ENCODE measurements at places on chromosomes 11 and 22.
A peak's percentile ranks its signal among the peaks of the same experiment; 100 is the strongest.

- DNase-seq = no peak
Observed at GRCh38 chr11:120581313-120581712, 69.8 kb downstream of the GRIK4 start.

- DNase-seq = no peak
Observed at GRCh38 chr11:8310743-8311298, 47.1 kb upstream of the LMO1 start.

DNA sequence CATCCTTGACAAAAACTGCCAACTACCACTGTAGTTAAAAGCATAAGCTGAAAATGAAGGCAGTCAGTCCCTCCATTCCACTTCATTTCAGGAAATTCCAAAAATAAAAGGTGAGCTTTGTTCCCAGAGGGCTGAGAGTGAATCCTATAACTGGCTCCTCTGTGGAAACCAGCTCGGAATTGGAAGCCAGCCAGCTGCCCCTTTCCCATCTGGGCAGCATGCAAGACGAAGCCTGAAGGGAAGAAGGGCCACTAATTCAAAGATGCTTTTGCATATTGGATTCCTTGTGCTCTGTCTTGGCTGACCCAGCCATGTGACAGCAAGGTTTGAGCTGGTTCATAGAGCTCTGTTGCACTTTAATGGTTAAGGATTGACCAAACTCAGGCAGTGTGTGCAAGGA is 83.4 kb downstream of the ALX4 start:
- no peak for DNase-seq

GRCh38 chr11:61635304-61635703 is 44.9 kb upstream of the DAGLA start:
- no peak for DNase-seq

GRCh38 chr11:250740-251299 is 14.0 kb downstream of the PSMD13 start:
- peak; percentile 24 for DNase-seq

- no peak for DNase-seq
Observed at GRCh38 chr11:32919338-32919737, 26.7 kb downstream of the QSER1 start.

DNA sequence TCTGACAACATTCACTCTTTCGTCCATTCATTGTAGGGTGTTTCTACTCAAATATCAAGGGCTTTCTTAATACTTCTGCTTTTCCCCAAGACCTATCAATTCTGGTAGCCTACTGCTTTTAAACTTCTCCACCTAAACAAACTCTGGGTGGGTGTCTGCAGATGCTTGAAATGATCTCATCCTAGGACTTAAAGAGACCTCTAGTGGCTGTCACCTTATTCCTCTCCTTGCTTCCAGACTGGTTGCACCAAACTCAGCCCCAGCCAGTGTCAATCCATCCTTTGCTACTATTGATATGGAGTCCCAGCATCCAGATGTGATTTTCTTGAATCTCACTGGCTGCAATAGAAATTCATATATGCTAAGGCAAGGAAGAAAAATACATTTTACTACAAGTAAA is 274.7 kb downstream of the NXPE2 start:
- no peak for DNase-seq

- no peak for DNase-seq
Observed at GRCh38 chr11:122917311-122917710, 34.8 kb downstream of the JHY start.

- DNase-seq = no peak
Observed at GRCh38 chr11:88281317-88281712, 56.2 kb downstream of the CTSC start.

GRCh38 chr22:30150212-30150611 is 69.9 kb downstream of the HORMAD2 start:
- no peak for DNase-seq

GRCh38 chr11:27672836-27673464 is 27.3 kb downstream of the BDNF start:
- no peak for DNase-seq

GRCh38 chr22:22348127-22348814 is 103.7 kb downstream of the VPREB1 start:
- no peak for DNase-seq

DNA sequence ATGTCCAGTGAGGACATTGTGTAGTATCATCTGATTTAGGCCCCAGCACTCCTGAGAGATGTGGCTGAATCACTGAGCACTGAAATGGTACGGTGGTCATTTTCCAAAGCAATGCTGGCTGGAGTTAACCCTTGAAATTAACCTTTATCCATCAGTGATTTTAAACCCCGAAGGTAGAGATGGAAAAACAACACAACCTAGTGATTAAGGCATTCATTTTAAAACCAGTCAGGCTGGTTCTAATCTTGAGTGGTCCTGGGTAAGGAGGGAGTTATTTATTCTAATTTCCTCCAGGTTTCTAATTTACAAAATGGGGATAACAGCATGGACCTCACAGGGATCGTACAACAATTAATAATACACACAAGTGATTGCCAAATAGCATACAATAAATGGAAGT is 6.6 kb upstream of the CSNK2A3 start:
- no peak for DNase-seq

DNA sequence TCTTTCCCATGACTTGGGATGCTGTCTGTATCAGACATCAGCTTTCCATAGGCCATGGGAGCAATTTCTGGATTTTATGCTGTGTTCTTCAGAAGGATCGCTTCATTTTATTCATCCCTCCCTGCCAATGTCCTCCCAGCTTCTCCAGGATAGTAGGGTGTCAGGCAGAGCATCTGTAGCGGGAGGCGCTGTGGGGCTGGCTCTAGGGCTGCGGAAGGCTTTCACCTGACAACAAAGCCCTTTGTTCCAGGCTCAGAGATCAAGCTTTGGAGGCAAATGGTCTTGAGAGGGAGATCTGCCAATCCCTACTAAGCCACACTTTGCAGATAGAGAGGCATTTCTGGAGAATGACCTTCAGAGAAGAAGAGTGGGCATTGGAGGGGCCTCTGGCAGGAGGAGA is 29.5 kb upstream of the FTH1 start:
- no peak for DNase-seq

GRCh38 chr22:36773935-36774334 is 2.0 kb downstream of the IFT27 start:
- DNase-seq = peak; percentile 4

GRCh38 chr11:114079511-114080065 is 20.1 kb downstream of the ZBTB16 start:
- DNase-seq = no peak

DNA sequence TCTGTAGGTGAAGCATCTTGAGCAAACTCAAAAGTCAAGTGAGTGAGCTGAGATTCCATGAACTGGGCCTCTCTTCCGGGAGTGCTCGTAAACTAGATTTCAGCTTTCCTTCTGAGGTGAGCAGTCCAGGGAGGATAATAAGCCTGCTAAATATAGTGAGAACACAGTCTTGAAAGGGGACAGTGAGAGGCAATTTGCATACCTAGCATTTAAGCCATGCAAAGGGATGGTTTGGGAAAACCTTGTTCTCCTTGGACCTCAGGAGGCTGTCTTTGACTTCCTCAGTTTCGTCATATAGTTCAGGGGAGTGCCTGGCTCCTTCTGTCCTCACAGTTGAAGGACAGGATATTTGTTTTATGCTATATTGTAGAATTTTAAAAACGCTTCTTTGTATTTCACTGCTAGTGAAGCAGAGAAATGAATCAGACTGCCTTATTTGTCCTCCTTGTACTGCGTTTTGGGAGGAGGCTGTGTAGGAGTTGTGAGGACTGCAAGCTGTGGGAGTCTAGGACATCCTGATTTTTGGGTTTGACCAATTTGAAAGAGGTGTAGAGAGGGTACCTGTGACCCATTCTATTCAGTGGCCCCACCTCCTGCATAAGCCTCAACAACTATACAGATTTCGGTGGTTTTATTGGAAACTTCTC is 11.0 kb upstream of the SORL1-AS1 start:
- no peak for DNase-seq

DNA sequence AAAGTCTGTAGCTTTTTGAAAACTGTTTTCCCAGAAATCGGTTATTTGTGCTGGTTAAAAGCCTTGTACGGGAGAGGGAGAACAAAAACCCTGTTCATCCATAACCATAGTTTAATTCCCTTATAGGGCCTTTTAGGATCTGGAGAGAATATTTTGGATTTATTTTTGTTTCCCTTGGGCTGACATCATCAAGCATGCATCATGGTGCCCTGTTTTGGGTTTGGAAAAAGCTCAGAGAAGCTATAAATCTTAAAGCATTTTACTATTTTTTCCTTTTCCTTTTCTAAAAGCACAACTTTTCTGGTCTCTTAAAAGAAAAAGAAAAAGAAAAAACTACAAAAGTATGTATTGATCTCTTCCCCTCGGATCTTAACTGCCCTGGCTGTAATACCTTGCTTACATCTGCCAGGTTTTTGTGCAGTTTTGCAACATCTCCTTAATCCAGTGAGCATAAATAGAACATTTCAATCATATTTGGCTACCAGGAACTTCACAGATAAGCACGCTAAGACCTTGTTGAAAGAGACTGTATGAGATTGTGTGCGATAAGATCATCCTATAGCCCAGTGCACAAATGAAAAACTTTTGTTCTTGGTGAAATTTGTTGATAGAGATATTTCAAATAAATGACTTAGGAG is 88.0 kb downstream of the ZBTB16 start:
- DNase-seq = no peak

DNA sequence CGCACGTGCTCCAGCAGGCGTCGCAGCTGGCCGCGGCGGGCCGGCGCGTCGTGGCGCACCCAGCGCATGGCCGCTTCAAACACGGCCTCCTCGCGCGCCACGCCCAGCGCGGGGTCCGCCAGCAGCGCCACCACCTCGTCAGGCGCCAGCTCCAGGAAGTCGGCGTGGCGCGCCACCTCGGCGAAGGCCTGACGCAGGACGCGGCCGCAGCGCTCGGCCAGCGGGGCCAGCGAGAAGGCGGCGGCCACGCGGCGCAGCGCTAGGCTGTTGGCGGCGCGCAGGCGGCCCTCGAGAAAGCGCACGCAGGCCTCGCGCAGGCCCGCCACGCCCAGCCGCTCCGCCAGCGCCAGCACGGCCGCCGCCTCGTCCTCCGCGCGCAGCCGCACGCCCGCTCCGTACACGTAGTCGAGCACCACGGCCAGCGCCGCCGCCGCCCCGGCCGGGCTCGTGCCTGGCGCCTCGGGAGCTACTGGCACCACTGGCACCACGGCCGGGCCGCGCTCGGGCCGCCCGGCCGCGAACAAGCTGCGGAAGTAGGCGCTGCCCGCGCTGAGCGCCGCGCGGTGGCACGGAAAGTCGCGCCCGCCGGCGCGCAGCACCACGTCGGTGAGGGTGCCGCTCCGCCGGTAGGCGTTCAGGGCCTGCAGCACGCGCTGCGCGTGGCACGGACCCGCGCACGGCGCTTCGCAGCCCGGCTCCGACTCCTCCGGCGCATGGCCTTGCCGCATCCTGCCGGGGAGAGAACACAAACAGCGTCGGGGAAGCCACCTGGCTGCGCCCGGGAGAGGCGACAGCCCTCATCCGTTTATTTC is 2.9 kb downstream of the KLHL35 start:
- no peak for DNase-seq

DNA sequence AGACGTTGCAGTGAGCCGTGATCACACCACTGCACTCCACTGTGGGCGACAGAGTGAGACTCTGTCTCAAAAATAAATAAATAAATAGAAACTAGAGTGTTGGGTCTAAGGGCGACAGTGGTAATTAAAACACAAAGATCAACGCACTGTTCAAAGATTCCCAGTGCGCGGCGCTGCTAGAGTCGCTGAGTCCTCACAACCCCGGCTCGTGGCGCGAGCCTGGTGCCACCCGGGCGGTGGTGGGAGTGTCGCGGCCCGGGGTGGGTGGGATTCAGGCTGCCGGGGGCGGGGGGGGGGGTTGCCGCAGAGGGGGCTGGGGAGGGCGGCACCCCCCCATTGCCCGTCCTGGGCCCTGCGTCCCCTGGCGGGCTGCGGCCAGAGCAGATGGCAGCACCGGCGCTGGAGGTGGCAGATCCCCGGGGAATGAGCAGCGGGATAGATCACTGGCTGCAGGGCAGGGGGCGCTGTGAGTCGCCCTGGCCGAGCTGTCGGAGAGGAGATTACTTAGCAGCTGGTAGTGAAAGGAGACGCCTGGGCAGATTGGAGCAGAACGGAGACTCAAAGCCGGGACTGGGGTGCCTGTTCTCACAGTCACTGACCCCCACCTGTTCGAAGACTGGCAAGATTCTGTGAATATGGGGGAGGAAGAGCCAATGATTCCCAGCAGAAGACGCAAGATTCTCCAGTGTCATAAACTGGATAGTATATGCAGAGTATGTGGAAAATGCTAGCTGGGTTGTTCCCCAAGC is 30.2 kb upstream of the APOBEC3A start:
- peak; percentile 52 for DNase-seq

DNA sequence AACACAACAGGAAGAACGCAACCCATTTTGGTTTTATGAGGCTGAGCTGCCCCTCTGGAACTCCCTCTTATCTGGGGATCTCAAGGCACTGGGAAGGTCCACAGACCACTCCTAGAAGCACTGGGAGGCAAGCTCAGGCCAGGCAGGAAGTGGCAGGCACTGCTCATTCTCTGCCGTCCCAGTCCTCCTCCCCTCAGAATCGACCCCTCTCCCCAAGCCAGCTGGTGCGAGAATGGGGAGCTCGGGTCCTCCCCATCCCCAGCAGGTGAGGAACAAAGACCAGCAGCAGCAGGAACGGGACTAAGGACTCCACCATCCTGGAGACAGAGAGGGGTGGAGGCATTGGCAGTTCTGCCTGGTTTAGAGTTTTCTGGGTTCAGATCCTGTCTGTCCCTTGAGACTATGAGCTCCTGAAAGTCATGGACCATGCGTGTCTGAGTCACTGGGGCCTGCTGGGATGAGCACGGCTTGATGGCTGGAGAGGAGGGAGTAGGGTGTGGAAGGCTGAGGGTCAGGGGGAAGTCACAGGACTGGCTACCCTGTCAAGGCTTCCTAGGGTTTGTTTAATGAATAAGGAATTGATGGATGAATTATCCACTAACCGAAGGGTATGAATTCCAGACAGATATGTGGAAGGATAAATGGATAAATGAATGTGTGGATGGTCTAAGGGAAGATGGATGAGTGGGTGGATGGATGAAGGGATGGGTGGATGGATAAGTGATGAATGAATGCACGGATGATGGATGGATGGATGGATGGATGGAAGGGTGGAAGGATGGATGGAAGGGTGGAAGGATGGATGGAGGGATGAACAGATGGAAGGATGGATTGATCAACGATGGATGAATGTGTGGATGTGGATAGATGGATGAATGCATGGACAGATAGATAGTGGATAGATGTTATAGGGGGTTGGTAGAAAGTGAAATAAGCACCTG is 6.4 kb downstream of the MYEOV start:
- no peak for DNase-seq

GRCh38 chr11:24900514-24900913 is 403.7 kb downstream of the LUZP2 start:
- DNase-seq = no peak

DNA sequence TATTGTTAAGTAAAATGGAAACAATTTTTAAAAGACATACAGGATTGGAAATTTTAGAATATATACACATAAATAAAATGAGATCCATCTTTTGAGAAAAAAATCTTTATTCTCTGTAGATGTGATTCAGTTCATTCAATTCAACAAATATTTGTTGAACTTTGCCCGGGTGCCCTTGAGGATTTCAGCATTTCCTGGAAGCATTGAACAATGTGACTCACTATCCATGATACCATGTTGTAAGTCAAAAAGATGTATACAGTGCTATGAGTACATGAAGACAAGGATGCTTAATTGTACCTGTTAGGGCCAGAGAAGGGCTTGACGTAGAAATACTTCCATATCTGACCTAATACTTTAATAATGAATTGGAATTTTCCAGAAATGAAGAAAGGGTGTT is 353.7 kb downstream of the METTL15 start:
- DNase-seq = no peak

GRCh38 chr11:114063149-114063828 is 3.8 kb downstream of the ZBTB16 start:
- no peak for DNase-seq

GRCh38 chr11:36139767-36140166 is 149.5 kb downstream of the COMMD9 start:
- no peak for DNase-seq
